Cardiac fibroblast (primary cell): ENCODE measurements at places on chromosomes 1 and 21.

- DNase-seq = peak; percentile 27
Measured at GRCh38 chr1:71593523-71593922, 512.7 kb upstream of the ZRANB2 start.

DNA sequence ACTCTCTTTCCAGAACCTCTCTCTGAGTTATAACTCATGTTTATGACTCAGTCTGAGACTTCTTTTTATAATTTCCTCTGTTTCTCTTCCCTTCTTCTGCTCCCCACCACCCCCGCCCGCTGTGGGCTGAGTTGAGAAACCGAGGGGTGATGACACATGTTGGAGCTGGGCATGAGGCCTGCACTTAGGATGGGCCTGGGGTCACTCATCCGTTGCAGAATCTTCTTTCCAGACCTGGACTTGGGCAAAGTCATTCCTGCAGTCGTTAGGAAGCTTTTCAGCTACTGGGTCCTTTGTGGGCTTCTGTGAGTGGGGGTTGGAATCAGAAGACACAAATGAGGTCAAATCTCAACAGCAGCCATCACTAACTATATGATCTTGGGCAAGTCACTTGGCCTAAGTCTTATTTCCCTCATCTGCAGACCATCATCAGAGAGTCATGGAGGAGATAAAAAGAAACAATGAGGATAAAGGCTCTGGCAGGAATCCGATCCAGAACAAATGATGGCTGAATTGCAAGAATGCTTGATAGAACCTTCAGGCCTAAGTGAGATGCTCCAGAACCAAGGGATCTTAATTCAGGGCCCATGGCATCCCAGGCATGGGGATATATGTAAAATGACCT lies 53.4 kb downstream of the RPS6KA1 start:
- peak; percentile 72 for DNase-seq

GRCh38 chr1:207424570-207425131 lies 29.5 kb upstream of the CR2 start:
- no peak for DNase-seq

- DNase-seq = no peak
Measured at GRCh38 chr1:223642237-223642636, 23.3 kb downstream of the CAPN8 start.

- peak; percentile 11 for DNase-seq
Measured at GRCh38 chr1:84653130-84653677, 37.1 kb downstream of the SSX2IP start.

DNA sequence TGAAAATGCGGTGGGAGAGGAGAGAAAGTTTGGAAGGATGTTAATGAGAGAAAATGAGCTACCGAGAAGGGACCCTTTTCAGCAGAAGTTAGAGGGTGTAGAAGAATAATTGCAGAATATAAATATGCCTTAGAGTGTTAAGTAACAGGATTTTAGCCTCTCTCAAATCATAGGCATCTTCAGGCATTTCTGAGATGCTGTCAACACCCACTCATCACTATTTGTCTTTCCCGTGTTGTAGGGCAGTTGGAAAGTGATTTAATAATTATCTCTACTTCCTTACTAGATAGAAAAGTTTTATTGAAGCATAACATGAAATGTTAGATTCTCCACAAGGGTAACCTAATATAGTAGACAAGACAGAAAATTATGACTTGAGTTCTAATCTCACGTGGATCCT lies 96.4 kb upstream of the RGS4 start:
- peak; percentile 45 for DNase-seq

DNA sequence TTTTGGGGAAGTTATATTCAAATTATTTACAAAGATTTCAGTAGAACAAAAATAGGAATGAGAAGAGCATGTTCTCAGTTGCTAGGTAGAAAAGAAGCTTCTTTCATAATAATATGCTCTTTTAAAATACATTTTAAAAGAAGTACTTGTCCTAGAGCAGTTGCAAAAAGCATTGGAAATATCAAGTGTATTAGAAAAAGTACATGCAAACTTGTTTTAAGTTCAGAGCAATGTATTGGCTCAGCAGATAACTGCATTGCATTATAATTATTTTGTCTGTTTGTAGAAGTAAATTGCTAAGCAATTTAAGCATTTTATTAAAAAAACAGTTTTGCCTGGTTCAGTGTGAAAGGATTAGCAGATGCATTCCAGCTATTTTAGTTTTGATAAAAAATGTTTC lies 806.4 kb downstream of the USP25 start:
- no peak for DNase-seq

DNA sequence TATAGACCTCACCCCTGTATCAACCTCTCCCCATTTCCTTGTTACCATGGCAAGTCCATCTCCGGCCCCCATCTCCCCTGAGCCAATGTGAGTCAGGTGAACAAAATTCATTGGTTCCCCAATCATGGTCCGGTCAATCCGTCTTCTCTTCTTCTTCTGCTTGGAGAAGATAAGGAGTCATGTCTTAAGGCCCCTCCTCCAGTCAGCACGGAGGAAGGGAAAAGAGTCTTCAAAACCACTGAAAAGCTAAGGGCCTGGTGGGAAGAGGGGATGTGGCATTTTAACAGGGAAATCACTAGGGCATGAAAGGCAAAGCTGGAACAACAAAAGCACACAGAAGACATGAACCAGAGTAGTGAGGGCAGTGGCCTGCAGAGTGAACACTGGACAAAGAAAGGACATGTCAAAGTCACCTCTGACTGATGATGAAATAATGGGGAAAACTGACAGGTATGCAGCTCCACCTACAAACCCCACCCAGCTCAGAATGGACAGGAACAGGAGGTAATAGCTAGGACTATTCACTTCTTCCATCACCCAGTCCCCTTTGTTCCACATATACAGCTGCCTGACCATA lies 4.4 kb downstream of the CDC42SE1 start:
- DNase-seq = no peak

GRCh38 chr1:229076195-229076594 lies 194.7 kb upstream of the RAB4A start:
- DNase-seq = no peak

DNA sequence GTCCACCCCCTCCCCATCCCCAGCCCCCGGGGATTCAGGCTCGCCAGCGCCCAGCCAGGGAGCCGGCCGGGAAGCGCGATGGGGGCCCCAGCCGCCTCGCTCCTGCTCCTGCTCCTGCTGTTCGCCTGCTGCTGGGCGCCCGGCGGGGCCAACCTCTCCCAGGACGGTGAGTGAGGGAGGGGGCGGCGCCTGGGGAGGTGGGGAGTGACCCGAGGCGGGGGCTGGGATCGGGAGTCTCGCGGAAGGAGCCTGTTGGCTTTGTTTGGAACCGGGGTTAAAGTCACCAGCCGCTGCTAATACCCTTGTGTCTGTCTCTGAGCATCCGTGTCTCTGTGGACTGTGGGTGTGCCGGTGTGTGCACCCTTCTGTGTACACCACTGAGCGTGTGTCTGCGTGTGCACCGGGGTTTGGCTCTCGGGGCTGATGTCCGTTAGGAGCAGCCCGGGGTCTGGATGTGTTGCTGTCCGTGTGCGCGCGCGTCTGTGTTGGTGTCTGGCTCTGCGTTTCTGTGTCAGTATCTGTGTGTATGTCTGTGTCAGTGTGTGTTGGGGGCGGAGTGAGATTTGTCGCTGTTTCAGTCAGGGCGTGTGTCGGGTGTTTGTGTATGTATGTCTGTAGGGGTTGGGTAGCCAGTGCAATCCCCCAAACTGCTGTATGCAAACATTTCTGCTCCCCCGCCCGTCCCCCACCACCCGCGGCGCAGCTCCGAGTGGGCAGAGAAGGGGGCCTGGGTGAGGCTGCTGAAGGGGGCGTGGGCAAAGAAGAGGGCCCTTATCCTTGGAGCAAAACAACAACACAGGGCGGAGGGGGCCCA lies 480 bp downstream of the CADM3 start:
- no peak for DNase-seq

DNA sequence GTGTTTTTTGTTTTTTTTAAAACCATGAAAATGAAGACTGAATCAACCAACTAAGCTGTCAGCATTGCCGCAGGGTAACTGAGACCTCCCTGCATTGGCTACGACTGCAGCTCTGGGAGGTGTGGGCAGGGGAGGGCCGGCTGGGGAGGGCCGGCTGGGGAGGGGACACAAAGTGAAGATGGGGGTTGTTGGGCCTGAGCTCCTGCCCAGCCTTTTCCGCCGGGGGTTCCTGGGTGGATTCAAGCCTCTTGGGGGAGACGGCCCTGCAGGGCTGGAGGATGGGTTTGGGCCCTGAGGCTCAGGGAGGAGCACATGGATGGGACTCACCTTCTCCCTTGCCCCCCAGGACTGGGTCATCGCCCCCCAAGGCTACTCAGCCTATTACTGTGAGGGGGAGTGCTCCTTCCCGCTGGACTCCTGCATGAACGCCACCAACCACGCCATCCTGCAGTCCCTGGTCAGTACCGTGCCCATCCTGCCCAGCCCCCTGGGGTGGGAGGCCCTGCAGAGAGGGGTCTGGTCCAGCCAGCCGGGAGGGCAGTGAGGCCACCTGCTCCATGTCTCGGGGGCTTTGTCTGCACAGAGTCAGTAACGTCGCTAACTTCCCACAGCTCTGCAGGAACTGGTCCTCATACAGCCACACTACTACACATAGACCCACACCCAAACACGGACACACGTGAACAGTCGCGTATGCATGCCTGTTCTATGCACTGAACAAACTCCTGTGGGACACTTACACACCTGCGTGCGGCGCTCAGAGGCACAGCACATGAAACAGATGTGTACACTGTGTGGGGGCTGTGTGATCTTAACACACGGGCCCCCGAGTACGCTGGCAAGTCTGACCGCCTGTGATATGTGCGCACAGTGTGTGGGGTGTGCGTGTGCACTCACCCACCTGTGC lies 31.5 kb downstream of the BMP8A start:
- DNase-seq = no peak

DNA sequence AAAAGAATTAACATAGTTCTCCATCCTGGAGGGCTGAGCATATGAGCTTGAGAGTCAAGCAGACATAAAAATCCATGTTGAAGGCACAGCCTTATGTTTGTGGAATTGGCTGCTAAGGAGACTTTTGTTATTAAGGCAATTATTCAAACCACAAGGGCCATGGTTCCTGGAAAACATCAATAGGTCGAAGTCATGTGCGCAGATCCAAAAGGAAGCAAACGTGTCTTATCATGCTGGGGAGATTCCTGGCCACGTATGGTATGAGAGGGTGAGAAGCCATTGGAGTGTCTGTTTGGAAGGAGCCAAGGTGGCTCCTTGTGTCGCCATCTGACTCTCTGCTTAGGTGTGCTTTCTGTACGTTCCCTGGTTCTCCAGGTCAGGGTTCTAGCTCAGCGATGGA lies 61.8 kb upstream of the COA6 start:
- DNase-seq = no peak

DNA sequence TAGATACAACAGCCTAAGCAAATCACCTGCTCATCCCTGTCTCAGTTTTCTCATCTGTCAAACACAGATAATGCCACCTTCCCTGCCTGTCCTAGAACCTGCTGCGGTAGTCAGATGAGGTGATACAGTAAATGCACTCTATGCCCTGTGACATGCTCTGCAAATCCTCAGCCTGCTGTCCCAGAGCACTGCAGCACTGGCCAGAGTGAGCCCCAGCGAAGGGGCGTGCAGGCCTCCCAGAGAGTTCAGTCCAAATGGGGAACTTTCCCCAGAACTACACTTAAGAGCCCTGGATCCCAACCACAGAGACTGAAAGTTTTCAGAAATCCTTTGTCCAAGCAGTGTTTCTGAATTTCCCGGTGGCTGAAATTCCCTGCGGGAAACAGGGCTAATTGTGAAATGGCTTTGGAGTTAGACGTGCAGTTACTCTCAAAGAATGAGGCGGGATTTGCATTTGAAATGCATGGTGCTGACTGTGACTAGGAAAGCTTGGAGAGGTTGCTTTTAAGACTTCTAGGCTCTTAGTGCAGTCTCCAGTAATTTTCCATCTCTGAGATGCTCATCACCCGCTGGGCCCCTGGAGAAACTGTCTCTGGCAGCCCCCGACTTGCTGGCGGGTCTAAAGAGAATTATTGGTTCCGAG lies 206.5 kb upstream of the AJAP1 start:
- DNase-seq = no peak

DNA sequence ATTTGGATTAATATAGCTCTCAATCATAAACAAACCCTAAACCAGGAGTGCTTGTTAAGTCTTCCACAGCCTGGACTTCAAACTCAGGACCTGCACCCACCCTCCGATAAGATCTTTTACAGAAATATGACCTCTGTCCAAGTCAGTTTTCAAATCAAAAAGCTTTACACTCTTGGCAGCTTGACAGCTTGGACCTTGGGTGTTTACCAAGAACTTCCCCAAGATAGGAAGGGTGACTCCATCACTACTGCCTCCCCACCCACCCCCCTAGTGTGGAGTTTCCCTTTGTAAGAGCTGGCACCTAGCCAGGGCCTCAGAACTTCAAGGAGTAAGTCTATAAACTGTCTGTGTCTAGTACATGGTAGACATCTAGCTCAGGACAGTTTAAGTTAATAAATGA lies 9.6 kb downstream of the BCAR3 start:
- peak; percentile 96 for DNase-seq

GRCh38 chr1:226572325-226572726 lies 23.8 kb downstream of the STUM start:
- no peak for DNase-seq

- no peak for DNase-seq
Measured at GRCh38 chr1:31662463-31662862, 17.8 kb upstream of the PEF1 start.

- DNase-seq = no peak
Measured at GRCh38 chr1:116737855-116738321, 16.3 kb upstream of the CD2 start.

DNA sequence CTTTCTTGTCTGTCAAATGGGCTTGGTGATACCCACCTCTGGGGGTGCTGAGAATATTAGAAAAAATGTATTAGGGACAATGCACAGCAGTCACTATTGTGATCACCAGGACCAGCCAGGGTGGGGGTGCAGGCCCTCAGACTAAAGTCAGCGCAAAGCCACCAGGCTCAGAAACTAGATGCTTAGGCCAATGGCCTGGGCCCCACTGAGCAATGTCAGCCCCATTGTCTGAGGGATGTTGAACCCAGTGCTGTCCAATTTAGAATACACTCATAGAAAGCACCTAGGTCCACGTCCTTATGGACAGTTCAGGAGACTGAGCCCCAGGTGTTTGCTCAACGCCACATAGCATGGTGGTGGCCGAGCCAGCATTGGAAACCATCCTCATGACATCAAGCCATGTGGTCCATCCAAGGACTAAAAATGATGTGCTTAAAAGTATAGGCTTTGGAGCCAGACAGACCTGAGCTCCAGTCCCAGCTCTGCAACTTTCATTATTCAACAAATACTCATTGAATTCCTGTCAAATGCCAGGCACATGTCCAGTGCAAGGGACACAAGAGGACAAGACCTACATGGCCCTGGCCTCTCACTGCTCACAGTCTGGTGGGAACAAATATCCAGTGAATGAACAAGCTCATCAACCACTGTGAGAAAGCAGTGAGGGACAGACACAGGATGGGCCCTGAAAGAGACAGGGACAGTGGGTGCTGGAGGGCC lies 273.8 kb downstream of the MATN1 start:
- DNase-seq = no peak

- peak; percentile 61 for DNase-seq
Measured at GRCh38 chr1:28510970-28511440, 5.2 kb downstream of the RCC1 start.

GRCh38 chr1:78958711-78959110 lies 47.8 kb downstream of the ADGRL4 start:
- peak; percentile 9 for DNase-seq

GRCh38 chr1:20465187-20465586 lies 20.8 kb downstream of the CAMK2N1 start:
- no peak for DNase-seq

- DNase-seq = no peak
Measured at GRCh38 chr1:150385537-150386445, 21.8 kb downstream of the RPRD2 start.

- no peak for DNase-seq
Measured at GRCh38 chr1:2998503-2999100, 22.7 kb upstream of the ACTRT2 start.

GRCh38 chr1:87176514-87176913 lies 152.2 kb upstream of the LMO4 start:
- no peak for DNase-seq
